ENCODE measurements at places on chromosomes 1 and 21.

- no peak for DNase-seq
Observed at GRCh38 chr1:207646944-207647579, 2.1 kb downstream of the CR1L start.

DNA sequence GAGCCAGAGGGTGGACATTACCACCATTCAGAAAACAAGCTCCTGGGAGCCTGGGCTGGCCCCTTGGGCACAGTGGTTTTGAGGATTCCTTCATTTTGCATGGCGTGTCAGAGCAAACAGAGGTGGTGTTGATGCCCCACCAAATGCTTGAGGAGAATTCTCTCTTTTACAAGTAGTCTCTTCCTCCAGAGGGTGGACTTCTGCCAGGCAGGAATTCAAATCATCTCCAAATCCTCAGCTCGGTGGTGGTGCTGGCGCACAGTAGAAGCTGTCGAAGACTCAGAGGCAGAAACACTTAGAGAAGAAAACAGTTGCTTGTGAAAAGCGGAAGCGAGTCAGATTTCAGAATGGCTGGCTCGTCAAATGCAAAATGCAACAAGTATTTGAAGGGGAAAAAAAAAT is 3.4 kb upstream of the CHI3L1 start:
- no peak for DNase-seq

GRCh38 chr1:185721553-185721952 is 12.6 kb upstream of the HMCN1 start:
- DNase-seq: no peak

- DNase-seq: no peak
Observed at GRCh38 chr1:204073837-204074273, 940 bp downstream of the SOX13 start.

- DNase-seq: no peak
Observed at GRCh38 chr1:28735961-28736449, 735 bp upstream of the YTHDF2 start.

- no peak for DNase-seq
Observed at GRCh38 chr1:17790383-17791054, 35.4 kb downstream of the ACTL8 start.

DNA sequence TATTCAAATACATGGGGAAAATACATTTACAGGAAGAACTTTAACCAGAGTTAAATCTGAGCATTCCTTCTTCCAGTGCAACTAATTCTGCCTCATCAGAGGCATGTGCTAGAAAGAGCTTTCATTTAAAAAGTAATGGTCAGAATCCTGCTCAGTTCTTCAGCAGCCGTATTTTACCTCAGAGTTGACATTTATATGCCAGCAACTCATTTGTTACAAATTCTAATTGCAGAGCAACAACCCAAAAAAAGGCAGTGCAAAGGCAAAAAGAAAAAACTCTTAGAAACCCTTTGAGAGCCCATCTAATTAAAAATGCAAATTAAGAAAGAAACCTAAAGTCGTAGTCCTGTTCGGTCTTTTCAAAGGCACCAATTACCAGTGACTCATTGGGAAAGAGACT is 392.5 kb downstream of the PBX1 start:
- DNase-seq: no peak

Data from SHP77 (cell line).